ENCODE measurements at places on chromosomes 13 and 19. TPM values are rescaled to one million over a fixed set of nuclear protein-coding genes. Genes with fewer than 3 reads are reported as not detected.

GRCh38 chr19:20315543-20315942, 148.5 kb downstream of the ZNF486 start:
- no peaks in the 10 kb centered on the region for H3K27me3 ChIP-seq
- no peaks in the 10 kb centered on the region for H3K36me3 ChIP-seq
- no peak overlapping the region for H3K4me3 ChIP-seq
- no peak overlapping the region for H3K27ac ChIP-seq
- no peaks in the 10 kb centered on the region for H3K4me1 ChIP-seq

GRCh38 chr13:94553766-94554165, 42.2 kb downstream of the TGDS start:
- H3K27ac ChIP-seq, result no peak overlapping the region
- H3K4me3 ChIP-seq, result no peak overlapping the region
- H3K4me1 ChIP-seq, result peaks cover 13% of the 10 kb centered on the region
- DNase-seq, result no peak
- peaks cover 17% of the 10 kb centered on the region for H3K27me3 ChIP-seq

Gene CYP4F2
- polyA plus RNA-seq, result not detected

DNA sequence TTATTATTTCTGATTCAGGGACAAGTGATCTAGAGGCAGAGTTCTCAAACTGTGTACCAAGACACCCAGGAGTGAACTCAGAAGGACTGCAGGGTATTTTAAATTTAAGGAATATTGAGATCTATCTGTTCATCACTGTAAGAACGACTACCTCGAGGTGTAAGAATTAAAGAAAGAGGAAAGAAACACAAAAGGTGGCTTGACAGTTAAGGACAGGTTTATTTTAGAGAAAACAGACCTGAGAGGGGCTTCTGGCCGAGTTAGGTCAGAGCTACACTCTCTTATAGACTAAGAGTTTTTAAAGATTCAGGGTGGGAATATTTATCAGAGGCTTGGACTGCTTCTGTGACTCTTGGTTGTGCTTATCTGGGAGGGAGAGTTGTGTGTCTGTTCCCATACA, 12.6 kb upstream of the NLRP5 start:
- DNase-seq, result no peak
- no peak overlapping the region for H3K27ac ChIP-seq
- H3K4me1 ChIP-seq, result no peaks in the 10 kb centered on the region
- no peaks in the 10 kb centered on the region for H3K36me3 ChIP-seq

DNA sequence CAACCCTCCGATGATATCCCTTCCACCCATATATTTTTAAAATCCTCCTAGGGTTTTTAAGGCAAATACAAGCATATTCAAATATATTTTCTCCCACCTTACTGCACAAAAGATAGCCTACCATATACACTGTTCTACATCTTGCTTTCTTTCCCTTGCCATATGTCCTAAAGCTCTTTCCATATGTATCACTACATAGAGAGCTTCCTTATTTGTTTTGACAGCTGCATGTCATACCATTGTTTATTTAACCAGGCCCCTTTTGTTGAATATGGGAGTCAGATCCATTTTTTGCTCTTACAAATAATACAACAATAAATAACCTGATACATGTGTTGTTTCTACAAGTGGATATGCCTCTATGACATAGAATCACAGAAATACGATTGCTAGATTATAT, 32.8 kb upstream of the WDFY2 start:
- H3K4me3 ChIP-seq, result no peak overlapping the region
- H3K27me3 ChIP-seq, result peaks cover 4% of the 10 kb centered on the region
- no peak overlapping the region for H3K27ac ChIP-seq
- DNase-seq, result no peak
- H3K36me3 ChIP-seq, result peaks cover 8% of the 10 kb centered on the region

All from immature natural killer cell (primary cell).